ENCODE measurements at places on chromosomes 11 and 22.

- DNase-seq: no peak
Measured at GRCh38 chr11:6321961-6322362, 1.7 kb upstream of the CAVIN3 start.

GRCh38 chr11:2867722-2868505 lies 17.7 kb downstream of the CDKN1C start:
- no peak for DNase-seq

GRCh38 chr22:34808618-34809017 lies 257.3 kb upstream of the ISX start:
- no peak for DNase-seq

GRCh38 chr11:35812828-35813227 lies 131.0 kb upstream of the LDLRAD3 start:
- no peak for DNase-seq

- no peak for DNase-seq
Measured at GRCh38 chr11:78708388-78708787, 133.7 kb upstream of the NARS2 start.

DNA sequence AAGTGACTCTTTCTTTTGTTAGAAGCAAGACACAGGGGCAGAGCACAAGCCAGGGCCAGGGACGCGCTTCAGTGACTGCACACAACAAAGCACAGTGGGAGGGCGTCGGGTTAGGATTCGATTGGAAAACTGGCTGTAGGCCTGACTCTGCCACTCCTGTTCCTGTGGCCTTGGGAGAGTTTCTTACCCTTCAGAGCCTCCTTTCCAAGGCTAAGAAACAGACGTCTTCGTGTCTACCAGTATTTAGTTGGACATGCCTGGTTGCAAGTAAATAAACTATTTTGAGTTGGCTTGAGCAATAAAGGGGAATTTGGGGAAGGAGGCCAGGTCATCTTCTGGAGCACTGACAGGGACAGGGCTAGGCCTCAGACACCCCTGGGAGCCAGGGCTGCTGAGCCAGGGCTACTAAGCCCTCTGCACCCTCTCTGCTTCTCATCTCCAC lies 549.1 kb downstream of the INSC start:
- no peak for DNase-seq

GRCh38 chr11:83033371-83033770 lies 38.3 kb downstream of the RAB30 start:
- no peak for DNase-seq

- DNase-seq: peak; percentile 34
Measured at GRCh38 chr22:36486619-36487384, 5.4 kb upstream of the TXN2 start.

DNA sequence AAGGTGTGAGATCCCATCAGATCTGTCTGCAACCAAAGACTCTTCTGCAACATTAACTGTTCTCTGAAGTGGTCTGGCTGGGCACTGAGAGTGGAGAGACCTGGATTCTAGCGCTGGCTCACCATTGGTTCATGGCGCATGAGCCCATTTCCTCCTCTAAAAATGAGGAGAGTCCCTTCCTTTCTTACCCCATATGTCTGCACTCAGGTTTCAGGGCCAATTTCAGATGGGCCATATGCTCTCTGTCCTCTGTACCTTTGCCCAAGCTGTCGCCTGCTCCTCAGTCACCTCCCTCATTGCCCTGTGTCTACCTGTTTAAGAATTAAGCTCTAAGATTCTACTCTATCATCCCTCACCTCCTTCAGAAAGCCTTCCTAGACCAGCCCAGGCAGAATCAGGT lies 484.7 kb downstream of the INSC start:
- DNase-seq: no peak

DNA sequence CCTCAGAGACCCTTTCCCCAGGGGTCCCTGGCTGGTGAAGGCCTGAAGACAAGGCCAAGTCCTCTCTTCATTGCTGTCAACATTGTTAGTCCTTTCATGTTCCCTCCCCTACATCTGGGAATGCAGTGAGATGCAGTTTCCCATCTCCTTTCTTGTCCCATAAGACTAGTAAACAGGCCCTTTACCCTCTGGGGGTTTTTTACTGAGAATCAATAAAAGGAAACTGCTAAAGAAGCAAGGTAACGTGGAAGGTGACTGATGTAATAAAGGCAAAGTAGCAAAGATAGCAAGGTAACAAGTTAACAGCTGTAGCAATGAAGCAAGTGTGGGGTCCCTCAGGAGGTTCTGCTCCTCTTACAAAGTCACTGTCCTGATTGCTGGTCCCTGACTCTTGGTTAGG lies 37.3 kb downstream of the TEAD1 start:
- no peak for DNase-seq

GRCh38 chr11:61174949-61175348 lies 13.7 kb upstream of the VPS37C start:
- no peak for DNase-seq

- no peak for DNase-seq
Measured at GRCh38 chr11:68337399-68337835, 25.0 kb downstream of the LRP5 start.

GRCh38 chr11:14242187-14242586 lies 116.8 kb downstream of the RRAS2 start:
- DNase-seq: no peak

DNA sequence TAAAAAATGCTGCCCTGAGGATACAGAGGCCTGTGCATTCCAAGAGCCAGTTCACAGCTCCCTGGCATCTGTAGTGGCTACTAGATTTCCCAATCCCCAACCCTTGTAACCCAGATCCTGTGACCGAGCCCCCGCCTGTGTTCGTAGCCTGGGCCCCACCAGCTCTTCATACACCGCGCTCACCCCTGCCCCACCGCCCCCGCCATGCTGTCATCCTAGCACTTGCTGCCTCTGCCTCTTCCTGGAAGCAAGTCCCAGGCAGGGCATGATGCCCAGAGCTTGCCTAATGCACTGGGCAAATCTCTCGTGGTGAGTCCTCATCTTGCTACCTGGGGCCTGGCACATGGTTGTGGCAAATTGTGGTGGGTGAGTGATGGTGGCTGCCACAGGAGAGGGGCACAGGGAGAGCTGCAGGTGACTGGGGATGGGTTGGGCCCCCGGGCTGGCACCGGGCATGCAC lies 7.1 kb downstream of the MGAT3 start:
- DNase-seq: no peak

- no peak for DNase-seq
Measured at GRCh38 chr11:47109051-47109726, 67.5 kb downstream of the ARFGAP2 start.

GRCh38 chr11:128841461-128842072 lies 25.5 kb downstream of the KCNJ1 start:
- DNase-seq: no peak

DNA sequence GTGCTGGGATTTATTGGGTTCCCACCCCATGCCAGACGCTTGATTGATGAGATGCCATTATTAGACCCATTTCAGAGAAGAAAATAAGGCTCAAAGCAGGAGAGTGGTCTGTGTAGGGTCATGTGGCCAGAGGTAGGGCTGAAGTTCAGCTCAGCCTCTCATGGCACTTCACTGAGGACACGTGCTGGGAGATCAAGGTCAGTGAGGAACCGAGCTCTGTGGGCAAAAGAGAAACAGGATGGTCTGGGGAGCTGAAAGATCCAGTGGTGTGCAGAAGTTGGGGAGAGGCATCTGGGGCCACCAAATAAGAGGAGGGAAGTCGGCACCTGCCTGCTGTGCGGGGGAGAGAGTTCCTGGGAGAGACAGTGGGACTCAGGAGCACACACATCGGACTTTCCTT lies 19.6 kb downstream of the RHOD start:
- no peak for DNase-seq

DNA sequence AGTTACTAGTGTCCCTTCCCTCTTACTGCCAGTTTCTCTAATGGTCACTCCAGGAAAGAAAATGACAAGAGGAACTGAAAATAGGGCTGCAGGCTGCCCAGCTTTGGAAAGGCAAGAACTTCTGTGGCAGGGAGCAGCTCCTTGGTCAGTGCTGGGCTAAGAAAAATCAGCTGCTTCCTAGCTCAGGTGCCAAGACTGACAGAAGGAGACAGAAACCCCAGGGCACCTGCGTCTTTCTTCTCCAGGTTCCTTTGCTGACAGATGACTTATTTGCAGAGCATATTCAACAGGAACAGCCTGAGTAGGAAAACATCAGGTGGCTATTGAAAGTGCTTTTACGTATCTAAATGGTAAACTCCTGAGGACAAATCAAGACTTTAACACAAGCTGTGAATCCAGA lies 25.4 kb downstream of the MAML2 start:
- no peak for DNase-seq

GRCh38 chr22:17268501-17269223 lies 49.4 kb upstream of the ADA2 start:
- DNase-seq: no peak

- no peak for DNase-seq
Measured at GRCh38 chr11:15197696-15198095, 83.0 kb downstream of the INSC start.

DNA sequence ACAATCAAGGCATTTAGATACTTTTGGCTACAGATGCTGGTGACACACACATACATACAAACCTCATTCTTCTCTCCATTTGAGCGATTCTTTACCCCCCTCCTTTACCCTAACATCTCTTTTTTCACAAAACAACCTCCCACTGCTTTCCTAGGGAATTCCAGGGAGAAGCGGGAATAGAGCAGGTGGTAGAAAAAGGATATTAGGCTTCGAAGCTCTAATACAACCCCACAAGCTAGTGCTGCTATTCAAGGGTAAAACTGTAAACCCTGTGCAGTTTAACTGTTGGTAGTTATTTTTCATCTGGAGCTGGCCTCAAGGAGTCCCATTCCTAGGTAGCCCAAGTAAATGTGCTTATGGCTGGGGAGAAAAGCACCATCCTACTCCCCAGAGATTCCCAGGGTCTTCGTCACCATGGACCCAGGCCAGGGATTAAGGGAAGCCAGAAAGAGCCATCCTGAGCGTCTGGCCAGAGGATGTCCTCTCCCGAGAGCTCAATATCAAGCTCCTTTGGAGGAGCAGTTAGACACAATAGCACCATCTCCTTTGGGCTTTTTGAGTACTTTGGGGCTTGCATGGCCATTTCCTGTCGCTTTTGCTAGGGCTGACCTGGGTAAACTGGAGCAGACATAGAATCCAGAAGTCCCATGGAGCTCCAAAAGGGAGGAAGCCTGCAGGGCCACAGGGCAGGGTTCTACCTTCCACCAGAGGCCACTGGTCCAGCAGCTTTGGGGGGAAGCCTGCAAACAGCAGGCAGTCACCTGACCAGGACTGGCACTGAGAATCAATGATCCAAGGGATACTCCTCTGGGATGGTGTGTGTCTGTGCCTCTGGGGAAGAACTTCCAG lies 3.1 kb downstream of the MAML2 start:
- no peak for DNase-seq

GRCh38 chr11:31089117-31089516 lies 280.4 kb downstream of the DCDC1 start:
- DNase-seq: no peak

DNA sequence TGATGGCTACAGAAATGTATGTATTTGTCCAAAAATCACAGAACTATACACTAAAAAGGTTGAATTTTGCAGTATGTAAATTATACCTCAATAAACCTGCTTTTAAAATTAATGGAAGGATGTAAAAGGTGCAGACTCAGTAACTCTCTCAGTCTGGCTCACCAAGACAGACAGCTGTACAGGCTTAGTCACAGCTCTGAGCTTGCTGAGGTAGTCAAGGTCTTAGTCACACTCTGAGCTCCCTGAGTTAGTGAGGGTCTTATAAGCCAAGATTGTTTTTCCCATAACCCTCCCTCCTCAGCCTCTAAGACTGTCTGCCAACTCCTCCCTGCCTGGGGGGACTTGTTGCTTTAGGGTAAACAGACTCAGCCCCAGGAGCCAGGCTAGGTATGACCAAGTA lies 59.3 kb upstream of the IZUMO1R start:
- no peak for DNase-seq

GRCh38 chr11:88250566-88251242 lies 75.5 kb upstream of the RAB38 start:
- DNase-seq: no peak

GRCh38 chr11:69513196-69513595 lies 31.7 kb downstream of the LINC01488 start:
- no peak for DNase-seq

- no peak for DNase-seq
Measured at GRCh38 chr11:33790040-33790439, 15.7 kb upstream of the FBXO3 start.

DNA sequence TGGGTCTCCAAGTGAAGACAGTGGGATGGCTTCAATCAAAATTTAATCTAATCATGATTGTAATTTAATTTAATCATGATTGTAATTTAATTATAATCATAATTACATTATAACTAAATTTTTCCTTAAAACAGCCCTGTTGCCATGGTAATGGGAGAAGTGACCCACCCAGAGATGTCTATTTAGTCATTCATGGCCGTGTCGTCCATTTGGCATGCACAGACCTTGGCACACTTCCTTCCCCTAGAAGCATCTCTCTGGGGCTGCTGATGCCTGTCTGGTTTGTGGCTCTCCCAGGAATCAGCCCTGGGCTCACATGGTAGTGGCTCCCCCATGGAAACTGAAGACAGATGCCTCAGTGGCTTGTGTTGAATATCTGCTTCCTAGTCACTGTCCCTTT lies 27.0 kb downstream of the P4HA3 start:
- no peak for DNase-seq

GRCh38 chr11:100686476-100687053 lies 523 bp upstream of the ARHGAP42 start:
- no peak for DNase-seq

GRCh38 chr22:46126853-46127385 lies 23.4 kb upstream of the PPARA start:
- DNase-seq: no peak

- no peak for DNase-seq
Measured at GRCh38 chr11:58940028-58940427, 740 bp downstream of the GLYATL1 start.

DNA sequence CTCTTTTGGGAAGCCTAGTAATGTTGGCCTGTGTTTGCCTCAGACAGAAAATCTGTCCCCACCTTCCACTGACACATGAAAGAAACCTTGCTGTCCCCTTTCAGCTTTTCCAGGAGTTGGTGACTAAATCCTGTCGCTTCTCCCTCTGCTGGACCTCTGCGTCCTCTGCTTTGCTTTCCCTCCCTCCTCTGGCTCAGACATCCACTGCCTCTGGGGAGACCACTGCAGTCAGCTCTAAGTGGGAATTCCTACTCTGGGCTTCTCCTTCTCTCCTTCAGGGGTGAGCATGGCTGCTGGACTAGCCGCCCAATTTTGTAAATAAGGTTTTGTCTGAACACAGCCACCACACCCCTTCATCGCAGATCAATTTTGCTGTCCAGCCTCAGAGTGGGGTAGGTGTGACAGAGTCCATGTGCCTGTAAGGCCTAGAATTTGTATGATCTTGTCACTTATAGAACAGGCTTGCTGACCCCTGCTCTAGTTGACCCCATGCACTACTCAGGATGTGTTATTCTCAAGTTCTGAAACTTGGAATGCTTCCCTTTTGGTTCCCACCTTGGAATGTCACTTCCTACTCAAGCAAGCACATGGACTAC lies 23.0 kb downstream of the LRRC74B start:
- DNase-seq: no peak

GRCh38 chr11:86370922-86371594 lies 3.6 kb upstream of the CCDC81 start:
- DNase-seq: no peak

Measured in activated naive CD8-positive, alpha-beta T cell treated with anti-CD3 and anti-CD28 coated beads, Interleukin-2, amount 50 U/mL, for 16 hours (primary cell).